ENCODE measurements at places on chromosomes 5 and 9. TPM values are rescaled to one million over a fixed set of nuclear protein-coding genes. Genes with fewer than 3 reads are reported as not detected.
A peak's percentile ranks its signal among the peaks of the same experiment; 100 is the strongest.

DNA sequence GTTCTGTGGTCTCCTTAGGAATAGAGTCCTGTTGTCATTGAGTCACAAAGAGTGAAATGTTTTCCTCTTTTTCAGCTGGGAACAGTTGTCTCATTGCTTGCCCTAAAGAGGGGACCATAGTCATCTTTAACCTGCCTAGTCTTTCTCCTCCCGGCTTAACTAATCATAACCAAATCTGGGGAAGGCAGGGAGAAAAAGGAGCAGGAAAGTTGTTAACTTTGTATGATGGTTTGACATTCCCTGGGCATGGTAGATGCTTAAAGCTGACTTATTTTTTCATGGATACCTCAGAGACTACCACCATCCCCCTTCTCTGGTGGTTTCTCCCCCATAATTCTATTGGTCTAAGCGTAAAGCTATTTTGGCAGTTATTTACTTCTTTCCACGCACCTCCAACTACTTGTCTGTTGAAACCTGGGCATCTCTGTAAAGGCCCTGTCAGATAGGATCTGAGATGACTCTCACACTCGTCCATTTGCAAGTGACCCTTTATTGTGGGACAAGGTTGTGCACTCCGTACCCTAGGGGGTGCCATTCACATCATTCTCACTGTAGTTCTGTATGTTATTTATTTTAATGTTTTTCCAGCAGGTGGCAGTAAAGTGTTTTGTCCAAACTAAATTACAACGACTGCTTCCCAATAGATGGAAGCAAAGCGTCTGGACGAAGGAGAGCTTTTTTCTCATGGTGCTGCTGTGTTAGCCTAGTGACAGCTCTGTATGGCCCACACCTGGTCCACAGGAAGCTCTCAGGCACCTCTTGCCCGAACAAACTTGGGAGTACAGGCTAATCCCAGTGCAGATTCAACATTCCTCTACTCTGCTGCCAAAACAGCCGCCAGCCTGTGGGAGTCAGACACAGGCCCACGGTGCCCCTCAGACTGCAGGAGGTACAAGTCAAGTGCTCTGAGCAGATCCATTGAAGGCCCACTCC is 3.0 kb upstream of the FAM13B start:
- no peaks in the 10 kb centered on the region for H3K36me3 ChIP-seq
- H3K4me3 ChIP-seq: no peak overlapping the region
- H3K27me3 ChIP-seq: no peaks in the 10 kb centered on the region

DNA sequence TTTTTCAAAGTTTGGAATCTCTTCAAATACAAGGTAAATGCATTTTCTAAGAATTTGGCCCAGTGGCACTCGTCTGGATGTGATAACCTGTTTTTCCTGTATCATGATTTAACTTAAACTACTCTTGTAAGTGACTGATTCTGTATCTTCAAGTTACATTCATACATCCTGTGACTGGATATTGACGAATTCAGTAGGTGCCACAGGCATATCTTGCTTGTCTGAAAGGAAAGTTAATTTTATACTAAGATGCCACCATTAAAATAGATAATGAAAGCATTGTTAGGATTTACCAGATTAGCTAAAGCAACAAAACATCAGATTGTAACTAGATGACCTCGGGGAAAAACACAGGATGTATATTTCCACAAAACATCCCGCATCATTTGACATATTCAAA is 175.3 kb upstream of the ZNF608 start:
- no peaks in the 10 kb centered on the region for H3K4me1 ChIP-seq
- no peak for DNase-seq
- no peak overlapping the region for H3K4me3 ChIP-seq
- H3K36me3 ChIP-seq: no peaks in the 10 kb centered on the region
- no peak overlapping the region for H3K27ac ChIP-seq
- H3K27me3 ChIP-seq: no peaks in the 10 kb centered on the region

DNA sequence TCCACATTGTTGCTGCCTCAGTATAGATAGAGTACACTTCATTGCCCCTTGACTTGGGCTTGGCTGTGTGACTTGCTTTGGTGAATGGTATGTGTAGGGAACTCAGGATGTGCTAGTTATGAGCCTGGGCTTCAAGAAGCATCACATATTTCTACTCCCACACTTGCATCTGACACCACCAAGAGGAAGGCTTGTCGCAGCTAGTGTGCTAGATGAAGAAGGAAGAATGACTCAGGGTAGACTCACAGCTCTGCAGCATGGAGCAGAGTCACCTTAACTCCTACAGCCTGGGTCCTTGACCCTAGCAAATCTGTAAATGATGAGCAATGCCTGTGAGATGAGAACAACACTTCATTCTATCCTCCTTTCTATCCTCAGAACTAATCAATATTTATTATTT is 261.8 kb downstream of the ASTN2 start:
- no peaks in the 10 kb centered on the region for H3K4me1 ChIP-seq
- H3K36me3 ChIP-seq: no peaks in the 10 kb centered on the region
- H3K27ac ChIP-seq: no peak overlapping the region

DNA sequence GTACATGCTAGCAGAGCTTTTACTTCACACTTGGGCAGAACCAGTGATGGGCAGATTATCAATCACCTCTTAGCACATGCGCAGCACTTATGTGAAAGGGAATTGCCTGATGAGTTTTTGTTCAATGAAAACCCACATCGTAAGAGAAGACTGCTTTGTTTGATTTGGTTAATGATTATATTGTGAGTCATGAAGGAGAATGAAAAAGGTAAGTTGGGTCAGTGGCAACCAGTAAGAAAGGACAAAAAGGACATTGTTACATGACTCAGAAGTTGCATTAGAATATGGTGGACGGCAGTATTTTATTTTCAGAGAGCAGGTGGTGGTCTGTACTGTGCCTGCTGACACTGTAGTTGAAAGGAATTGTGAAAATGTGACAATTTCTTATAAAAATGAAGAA is 127.4 kb downstream of the AOPEP start:
- no peak overlapping the region for H3K4me3 ChIP-seq
- H3K36me3 ChIP-seq: no peaks in the 10 kb centered on the region
- no peak for DNase-seq
- no peak overlapping the region for H3K27ac ChIP-seq
- H3K27me3 ChIP-seq: no peaks in the 10 kb centered on the region

DNA sequence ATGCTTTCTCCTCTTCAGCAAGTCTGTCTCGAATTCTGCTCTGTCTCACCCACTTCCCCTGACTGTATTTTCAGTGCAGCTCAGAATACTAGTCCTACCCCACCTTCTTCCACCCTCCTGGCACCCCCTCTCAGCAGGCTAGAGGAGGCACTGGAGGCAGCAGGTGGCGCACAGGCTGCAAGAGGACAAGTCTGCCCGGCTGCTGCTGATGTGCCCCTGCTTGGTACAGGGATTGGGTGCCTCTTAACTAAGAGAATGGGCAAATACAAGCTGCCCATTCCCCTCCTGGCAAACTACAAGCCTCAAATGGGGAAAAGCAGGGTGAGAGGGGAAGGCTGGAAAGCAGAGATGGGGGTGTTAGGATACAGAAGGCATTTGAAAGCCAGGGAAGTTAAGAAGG is 5.1 kb downstream of the TLN1 start:
- H3K27me3 ChIP-seq: no peaks in the 10 kb centered on the region
- peaks cover 38% of the 10 kb centered on the region for H3K36me3 ChIP-seq
- H3K4me1 ChIP-seq: peaks cover 60% of the 10 kb centered on the region
- DNase-seq: peak; percentile 91
- H3K4me3 ChIP-seq: peak overlapping the region; percentile 83

DNA sequence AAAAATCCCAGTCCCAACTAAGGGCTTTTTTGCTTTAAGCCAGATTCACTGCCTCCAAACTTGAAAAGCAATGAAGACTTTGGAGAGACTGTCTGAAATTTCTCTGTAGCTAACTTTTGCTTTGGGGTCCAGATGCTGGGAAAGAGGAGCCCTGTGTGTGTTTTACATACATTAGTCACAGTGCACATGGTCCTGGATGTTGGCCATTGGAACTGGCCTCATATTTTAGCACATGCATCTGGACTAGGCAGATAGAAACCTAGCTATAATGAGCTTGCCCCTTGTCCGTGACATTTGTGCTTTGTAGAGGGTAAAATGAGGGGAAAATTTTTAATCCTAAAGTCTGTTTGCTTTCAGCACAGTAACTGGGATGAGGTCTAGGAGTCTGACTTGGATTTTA is 421.7 kb downstream of the CDK5RAP2 start:
- no peak overlapping the region for H3K27ac ChIP-seq
- H3K4me1 ChIP-seq: no peaks in the 10 kb centered on the region
- no peak for DNase-seq
- H3K36me3 ChIP-seq: no peaks in the 10 kb centered on the region

Gene PLAC8L1
- total RNA-seq: not detected

Gene AGXT2
- not detected for total RNA-seq

Gene TRAF1
- 4.4 TPM for total RNA-seq

Gene IRX2
- total RNA-seq: not detected

Gene GFRA3
- total RNA-seq: 3.9 TPM

Data from sigmoid colon (tissue), 7 donors.